ENCODE measurements at places on chromosomes 5 and 9.
A peak's percentile ranks its signal among the peaks of the same experiment; 100 is the strongest.

DNA sequence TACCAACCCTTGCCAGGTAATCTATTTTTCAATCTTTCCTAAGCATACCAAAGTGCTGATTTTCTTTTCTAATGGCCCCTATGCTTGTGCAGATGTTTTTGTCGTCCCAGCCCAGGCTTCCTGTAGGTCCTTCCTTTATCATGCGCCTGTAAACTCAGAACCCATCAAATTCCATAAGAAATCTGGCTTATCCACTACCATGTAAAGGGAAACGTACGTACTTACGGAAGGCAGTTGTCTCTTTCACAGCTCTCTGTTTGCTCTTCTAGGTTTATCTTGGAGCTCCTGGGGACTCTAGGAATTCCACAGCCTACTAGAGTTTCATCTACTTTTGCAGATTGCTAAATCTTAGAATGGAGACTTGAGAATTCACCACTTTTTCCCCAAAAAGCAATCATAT lies 9.0 kb downstream of the BRINP1 start:
- no peak overlapping the region for H3K4me3 ChIP-seq
- no peaks in the 10 kb centered on the region for H3K36me3 ChIP-seq
- no peak for DNase-seq
- H3K4me1 ChIP-seq, result no peaks in the 10 kb centered on the region
- H3K27ac ChIP-seq, result no peak overlapping the region
- no peaks in the 10 kb centered on the region for H3K27me3 ChIP-seq

- H3K4me1 ChIP-seq, result peaks cover 19% of the 10 kb centered on the region
- H3K27me3 ChIP-seq, result no peaks in the 10 kb centered on the region
- DNase-seq, result no peak
- no peak overlapping the region for H3K4me3 ChIP-seq
Observed at GRCh38 chr9:93467062-93467416, 13.7 kb upstream of the FAM120AOS start.

- no peaks in the 10 kb centered on the region for H3K36me3 ChIP-seq
- DNase-seq, result no peak
- no peak overlapping the region for H3K27ac ChIP-seq
- no peaks in the 10 kb centered on the region for H3K27me3 ChIP-seq
Observed at GRCh38 chr5:112381521-112381920, 37.6 kb downstream of the EPB41L4A start.

GRCh38 chr5:171365351-171365750 lies 22.3 kb upstream of the NPM1 start:
- no peaks in the 10 kb centered on the region for H3K27me3 ChIP-seq
- no peaks in the 10 kb centered on the region for H3K36me3 ChIP-seq
- H3K4me1 ChIP-seq, result no peaks in the 10 kb centered on the region
- H3K27ac ChIP-seq, result no peak overlapping the region
- no peak for DNase-seq

DNA sequence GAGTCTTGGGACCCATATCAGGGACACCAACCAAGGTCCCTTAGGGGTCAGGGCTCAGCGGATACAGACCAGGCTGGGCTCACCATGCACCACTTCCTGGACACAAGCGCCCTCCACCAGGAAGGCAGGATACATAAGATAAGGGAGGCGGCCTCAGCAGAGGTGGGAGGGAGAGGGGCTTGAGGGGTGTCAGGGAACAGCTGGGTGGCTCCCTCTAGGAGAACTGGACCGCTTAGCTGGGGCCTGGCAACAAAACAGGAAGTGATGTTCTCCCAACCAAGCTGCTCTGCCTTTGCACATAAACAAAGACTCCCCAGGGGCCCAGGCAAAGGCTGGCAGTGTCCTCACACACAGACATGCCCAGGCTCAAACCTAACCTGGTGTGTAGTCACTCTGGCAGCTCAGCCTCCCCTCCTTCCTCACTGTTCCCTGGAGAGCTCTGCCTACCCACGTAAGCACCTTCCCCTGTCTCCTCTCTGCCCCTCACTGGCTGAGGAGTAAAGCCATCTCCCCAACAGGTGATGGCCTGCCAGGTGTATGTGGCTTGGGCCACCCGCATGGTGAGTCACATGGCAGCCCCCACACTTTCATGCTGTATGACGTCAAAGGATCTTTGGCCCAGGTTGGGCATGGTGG lies 5.8 kb upstream of the BICD2 start:
- H3K27me3 ChIP-seq, result no peaks in the 10 kb centered on the region
- DNase-seq, result no peak

DNA sequence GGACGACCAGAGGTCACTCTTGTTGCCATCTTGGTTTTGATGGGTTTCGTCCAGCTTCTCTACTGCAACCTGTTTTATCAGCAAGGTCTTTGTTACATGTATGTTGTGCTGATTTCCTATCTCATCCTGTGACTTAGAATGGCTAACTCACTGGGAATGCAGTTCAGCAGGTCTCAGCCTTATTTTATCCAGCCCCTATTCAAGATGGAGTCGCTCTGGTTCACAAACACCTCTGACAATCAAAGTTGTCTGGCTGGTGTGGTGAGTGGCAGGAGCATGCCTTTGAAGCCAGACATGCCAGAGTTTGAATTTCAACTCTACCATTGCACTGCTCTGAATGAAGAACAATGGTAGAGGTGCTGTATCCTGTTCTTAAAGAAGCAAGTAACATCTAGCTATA lies 253.8 kb downstream of the CHSY3 start:
- no peaks in the 10 kb centered on the region for H3K36me3 ChIP-seq
- no peak overlapping the region for H3K27ac ChIP-seq
- no peaks in the 10 kb centered on the region for H3K27me3 ChIP-seq
- no peaks in the 10 kb centered on the region for H3K4me1 ChIP-seq
- no peak overlapping the region for H3K4me3 ChIP-seq
- DNase-seq, result no peak

- no peaks in the 10 kb centered on the region for H3K27me3 ChIP-seq
- H3K36me3 ChIP-seq, result no peaks in the 10 kb centered on the region
- H3K4me1 ChIP-seq, result no peaks in the 10 kb centered on the region
- DNase-seq, result peak; percentile 33
- peak overlapping the region; percentile 20 for H3K4me3 ChIP-seq
Observed at GRCh38 chr5:124735169-124735858, 11.1 kb downstream of the ZNF608 start.

- H3K36me3 ChIP-seq, result no peaks in the 10 kb centered on the region
- H3K4me1 ChIP-seq, result peaks cover 14% of the 10 kb centered on the region
- DNase-seq, result no peak
- no peaks in the 10 kb centered on the region for H3K27me3 ChIP-seq
- no peak overlapping the region for H3K4me3 ChIP-seq
Observed at GRCh38 chr5:68423154-68423811, 207.7 kb downstream of the PIK3R1 start.

- H3K36me3 ChIP-seq, result no peaks in the 10 kb centered on the region
- H3K27me3 ChIP-seq, result no peaks in the 10 kb centered on the region
- H3K4me1 ChIP-seq, result no peaks in the 10 kb centered on the region
- no peak overlapping the region for H3K27ac ChIP-seq
- no peak for DNase-seq
Observed at GRCh38 chr5:42767491-42768105, 11.0 kb downstream of the CCDC152 start.

GRCh38 chr5:16757989-16758501 lies 141.2 kb upstream of the RETREG1 start:
- H3K27me3 ChIP-seq, result no peaks in the 10 kb centered on the region
- H3K36me3 ChIP-seq, result no peaks in the 10 kb centered on the region
- no peak overlapping the region for H3K4me3 ChIP-seq
- no peak overlapping the region for H3K27ac ChIP-seq

DNA sequence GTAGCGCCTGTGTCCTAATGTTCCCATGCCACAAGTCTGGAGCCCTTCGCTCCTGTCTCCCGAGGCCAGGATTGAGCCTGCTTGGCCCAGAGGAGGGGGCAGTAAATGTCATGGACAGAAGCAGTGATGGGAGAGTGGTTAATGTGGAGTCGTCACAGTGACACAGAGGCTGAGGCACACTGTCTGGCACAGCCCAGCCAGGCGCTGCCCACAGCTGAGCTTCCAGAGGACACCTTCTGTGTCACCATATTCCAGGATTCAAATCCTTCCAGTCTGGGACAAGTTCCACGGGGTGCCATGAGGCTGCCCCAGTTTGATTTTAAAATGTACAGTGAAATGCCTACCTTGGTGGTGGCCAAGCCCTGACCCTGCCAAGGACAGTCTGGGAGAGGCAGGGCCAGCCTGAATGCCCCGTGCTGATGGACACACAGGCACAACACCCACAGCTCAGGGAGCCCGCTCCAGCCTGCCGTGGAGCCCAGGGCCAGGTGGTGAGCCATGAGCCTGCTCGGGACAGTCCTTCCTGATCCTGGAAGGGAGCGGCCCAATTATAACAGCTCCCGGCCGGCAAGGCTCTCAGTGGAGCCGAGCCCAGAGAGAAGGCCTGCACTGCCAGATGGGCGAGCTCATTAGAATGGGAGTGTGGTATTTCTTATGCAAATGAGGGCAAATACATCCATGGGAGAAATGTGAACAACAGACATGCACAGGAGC lies 99.1 kb upstream of the RUFY1 start:
- no peak overlapping the region for H3K27ac ChIP-seq
- H3K27me3 ChIP-seq, result no peaks in the 10 kb centered on the region
- no peak overlapping the region for H3K4me3 ChIP-seq
- H3K36me3 ChIP-seq, result no peaks in the 10 kb centered on the region

GRCh38 chr5:42641336-42642005 lies 115.1 kb upstream of the CCDC152 start:
- DNase-seq, result no peak
- no peak overlapping the region for H3K4me3 ChIP-seq
- H3K27me3 ChIP-seq, result no peaks in the 10 kb centered on the region
- no peaks in the 10 kb centered on the region for H3K36me3 ChIP-seq

GRCh38 chr5:17492770-17493169 lies 5.3 kb upstream of the TAF11L2 start:
- no peak overlapping the region for H3K4me3 ChIP-seq
- no peaks in the 10 kb centered on the region for H3K4me1 ChIP-seq
- H3K27me3 ChIP-seq, result no peaks in the 10 kb centered on the region
- H3K36me3 ChIP-seq, result no peaks in the 10 kb centered on the region

- no peaks in the 10 kb centered on the region for H3K36me3 ChIP-seq
- no peak for DNase-seq
- H3K4me1 ChIP-seq, result no peaks in the 10 kb centered on the region
Observed at GRCh38 chr5:151051931-151052608, 28.8 kb downstream of the TNIP1 start.

DNA sequence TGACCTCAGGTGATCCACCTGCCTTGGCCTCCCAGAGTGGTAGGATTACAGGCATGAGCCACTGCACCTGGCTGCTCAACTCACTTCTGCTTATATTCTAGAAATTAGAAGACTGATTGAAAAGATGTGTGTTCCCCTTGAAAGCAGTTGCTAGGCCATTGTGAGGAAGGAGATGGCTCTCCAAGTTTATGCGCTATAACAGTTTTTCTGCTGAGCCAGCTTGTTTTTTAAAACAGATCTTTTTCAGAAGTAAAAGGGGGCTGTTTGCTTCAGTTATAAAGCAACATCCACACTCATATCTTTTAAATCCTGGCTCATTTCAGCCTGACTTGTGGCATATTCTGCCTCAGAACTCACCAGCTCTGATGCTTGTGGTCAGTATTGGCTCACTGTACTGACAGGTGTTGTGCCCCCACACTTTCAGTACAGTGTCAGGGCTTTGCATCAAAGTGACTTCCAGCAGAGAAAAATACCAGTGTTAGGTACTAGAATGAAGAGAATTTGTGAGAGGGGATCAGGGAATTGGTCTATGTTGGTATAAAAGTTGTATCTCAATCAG lies 49.4 kb downstream of the NUP214 start:
- peaks cover 4% of the 10 kb centered on the region for H3K4me1 ChIP-seq
- H3K27me3 ChIP-seq, result no peaks in the 10 kb centered on the region
- no peak for DNase-seq
- no peak overlapping the region for H3K4me3 ChIP-seq

DNA sequence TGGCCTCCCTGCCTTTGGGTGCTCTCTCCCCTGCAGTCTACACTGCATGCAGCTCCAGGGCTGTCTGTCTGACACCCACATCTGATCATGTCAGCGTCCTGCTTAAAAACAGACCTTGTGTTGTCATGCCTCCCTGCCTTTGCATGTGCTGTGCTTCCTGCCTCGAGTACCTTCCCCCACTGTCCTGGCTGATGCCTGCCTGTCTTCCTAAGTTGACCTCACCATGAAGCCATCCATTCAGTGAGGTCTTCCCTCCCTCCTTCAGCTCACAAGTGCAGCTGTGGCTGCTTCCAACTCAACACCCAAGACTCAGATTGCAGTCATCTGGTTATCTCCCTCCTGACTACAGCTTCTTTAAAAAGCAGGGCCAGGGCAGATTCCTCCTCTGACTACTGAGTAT lies 5.5 kb downstream of the ANGPTL2 start:
- DNase-seq, result no peak
- no peak overlapping the region for H3K27ac ChIP-seq
- H3K4me3 ChIP-seq, result no peak overlapping the region

DNA sequence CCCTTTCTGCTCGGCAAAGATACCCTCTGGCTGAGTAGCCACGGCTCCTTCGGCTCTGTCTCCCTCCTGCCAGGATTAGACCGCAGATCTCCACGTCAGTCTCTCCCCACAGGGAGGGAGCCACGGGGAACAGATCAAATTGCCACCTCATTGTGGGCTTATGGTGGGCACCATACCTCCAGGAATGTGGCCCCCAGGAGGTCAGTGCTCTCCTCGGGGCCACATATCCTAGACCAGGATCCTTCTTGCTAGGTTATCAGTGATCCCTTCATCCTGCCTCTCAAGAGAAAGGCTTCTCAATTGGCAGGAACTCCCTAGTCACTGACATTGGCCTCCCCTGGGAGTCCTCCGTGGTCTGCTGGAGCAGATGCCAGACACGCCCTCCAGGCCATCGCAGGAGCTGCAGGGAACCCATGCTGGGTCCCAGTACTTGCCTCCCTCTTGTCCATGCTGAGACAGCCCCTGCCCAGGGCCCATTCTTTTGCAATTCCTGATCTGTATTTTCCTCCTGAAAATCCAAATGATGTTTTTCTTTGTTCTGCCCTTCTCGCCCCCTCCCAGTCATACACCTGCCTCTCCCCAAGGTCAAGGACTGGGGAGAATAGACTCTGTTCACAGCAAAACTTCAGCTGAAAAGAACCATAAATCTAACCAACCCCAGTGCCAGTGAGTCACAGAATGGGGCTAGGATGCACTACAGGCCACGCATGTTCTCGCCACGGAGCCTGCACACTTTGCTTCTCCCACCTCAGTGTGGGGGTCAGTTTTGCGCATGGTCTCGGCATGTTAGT lies 31.6 kb upstream of the ENHO start:
- no peaks in the 10 kb centered on the region for H3K27me3 ChIP-seq
- no peak overlapping the region for H3K4me3 ChIP-seq
- no peak overlapping the region for H3K27ac ChIP-seq
- no peaks in the 10 kb centered on the region for H3K4me1 ChIP-seq
- DNase-seq, result no peak

DNA sequence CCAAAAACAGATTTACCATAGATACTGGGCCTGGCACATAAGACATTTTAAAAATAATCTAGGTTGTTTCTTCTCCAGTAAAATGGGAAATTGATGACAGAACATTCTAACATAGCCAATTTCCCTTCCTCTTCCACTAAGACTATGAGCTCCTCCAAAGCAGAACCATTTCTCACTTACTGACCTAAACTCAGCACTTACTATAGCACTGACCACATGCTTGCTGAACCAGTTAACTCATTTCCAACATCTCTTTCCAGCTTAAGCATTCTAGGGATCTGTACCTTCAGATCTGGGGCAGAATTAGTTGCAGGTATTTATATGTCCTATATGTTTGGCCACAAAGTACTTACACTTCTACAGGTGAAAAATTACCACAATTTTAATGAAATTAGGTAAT lies 58.9 kb downstream of the TTC39B start:
- no peak overlapping the region for H3K4me3 ChIP-seq
- H3K4me1 ChIP-seq, result peaks cover 9% of the 10 kb centered on the region
- no peak overlapping the region for H3K27ac ChIP-seq
- H3K36me3 ChIP-seq, result no peaks in the 10 kb centered on the region
- no peaks in the 10 kb centered on the region for H3K27me3 ChIP-seq

GRCh38 chr9:101387871-101388506 lies 3.2 kb upstream of the BAAT start:
- H3K27me3 ChIP-seq, result no peaks in the 10 kb centered on the region
- no peaks in the 10 kb centered on the region for H3K36me3 ChIP-seq
- DNase-seq, result no peak
- H3K4me3 ChIP-seq, result no peak overlapping the region
